ENCODE measurements at places on chromosomes 6 and 20. TPM values are rescaled to one million over a fixed set of nuclear protein-coding genes. Genes with fewer than 3 reads are reported as not detected.

Gene UNC93A
- polyA plus RNA-seq: not detected

Gene LAMA4
- polyA plus RNA-seq: 0.76 TPM

- no peak for DNase-seq
Observed at GRCh38 chr6:39753725-39754045, 28.5 kb upstream of the KIF6 start.

DNA sequence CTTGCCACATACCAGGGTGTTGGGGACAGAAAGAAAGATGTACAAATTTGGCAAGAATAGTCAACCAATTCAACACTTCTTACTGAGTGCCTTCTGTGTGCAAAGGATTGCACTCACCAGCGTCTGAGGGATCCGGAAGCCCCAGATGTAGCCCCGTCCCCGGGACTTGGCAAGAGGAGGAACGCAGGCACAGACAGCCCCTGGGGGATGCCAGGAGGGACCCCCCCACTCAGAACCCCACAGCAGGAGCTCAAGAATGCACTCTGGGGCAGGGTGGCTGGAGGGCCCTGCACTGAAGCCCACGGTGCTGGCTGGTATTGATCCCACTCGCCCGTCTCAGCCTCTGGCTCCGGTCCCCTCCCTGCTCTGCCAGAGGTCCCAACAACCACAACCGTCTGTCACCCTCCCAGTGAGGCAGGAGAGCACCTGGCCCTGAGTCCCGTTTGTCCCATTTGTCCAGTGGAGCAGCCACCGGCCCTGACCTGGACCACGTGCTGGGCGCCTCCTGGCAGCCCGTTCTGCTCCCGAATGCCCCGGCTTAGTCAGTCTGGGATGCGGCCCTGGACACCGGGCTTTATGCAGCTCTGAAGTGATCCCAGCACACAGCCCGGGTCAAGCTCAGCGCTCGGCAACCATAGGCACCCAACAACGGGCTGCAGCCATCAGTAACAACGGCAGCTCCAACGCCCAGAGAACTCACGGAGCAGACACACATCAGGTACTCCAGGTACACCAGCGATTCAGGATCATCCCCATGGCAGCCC lies 128.7 kb downstream of the DLL1 start:
- peak; percentile 70 for DNase-seq

DNA sequence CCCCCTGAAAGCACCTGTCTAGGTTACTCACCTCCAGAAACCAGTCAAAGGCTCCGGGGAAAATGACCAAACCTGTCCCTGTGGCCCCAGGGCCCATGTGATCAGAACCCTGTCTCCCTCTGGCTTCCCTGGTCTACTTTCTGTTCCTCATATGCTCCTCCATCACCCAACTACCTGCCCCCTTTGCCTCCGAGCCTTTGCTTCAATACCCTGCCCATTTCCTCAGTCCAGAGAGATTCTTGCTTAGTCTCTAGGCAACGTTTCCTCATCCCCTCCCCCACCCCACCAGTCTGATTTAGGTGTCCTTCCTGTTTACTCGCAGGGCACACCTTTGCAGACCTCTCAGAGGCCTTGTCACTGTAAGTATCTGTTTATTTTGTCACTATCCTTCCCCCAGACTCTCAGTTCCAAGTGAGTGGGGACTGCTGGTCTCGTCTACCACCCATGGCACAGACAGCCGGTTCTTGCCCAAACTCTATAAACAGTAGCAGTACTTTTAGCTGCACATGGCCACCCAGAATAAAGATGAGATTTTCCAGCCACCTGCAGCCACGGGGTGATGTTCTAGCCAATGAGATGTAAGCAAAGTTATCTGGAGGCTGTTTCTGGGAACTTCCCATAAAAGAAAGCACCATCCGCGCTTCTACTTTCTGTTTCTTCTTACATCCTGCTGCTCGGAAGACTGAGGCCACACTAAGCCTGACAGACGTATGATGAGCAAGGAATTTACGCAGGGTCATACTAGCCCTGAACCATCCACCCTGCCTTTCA lies 13.3 kb downstream of the ELOVL5 start:
- DNase-seq: peak; percentile 87

- no peak for DNase-seq
Observed at GRCh38 chr6:137893726-137894125, 26.7 kb downstream of the TNFAIP3 start.
